ENCODE measurements at places on chromosomes 4 and X.

GRCh38 chr4:14880805-14881204 is 121.5 kb upstream of the CPEB2 start:
- no peak for DNase-seq

DNA sequence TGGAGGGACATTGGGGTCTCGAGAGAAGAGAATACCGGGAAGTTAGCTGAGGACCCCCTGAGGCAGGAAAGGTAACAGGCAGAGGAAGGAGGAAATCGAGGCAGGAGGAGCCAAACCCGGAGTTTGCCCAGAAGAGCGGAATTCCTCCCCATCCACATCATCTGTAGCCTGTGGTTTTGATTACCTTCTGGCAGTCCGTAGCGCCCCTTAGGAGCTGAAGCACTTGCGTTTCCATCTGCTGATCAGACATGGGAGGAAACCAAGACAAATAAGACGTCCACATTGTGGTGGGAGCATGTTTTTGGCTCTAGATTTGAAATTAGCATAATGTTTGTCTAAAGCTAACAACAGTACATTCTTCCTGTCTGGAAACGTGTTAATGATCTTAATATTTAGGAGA is 26.8 kb upstream of the HMX1 start:
- no peak for DNase-seq

- no peak for DNase-seq
These were observed 9.8 kb upstream of the SLC7A11 start for GRCh38 chr4:138251938-138252337.

DNA sequence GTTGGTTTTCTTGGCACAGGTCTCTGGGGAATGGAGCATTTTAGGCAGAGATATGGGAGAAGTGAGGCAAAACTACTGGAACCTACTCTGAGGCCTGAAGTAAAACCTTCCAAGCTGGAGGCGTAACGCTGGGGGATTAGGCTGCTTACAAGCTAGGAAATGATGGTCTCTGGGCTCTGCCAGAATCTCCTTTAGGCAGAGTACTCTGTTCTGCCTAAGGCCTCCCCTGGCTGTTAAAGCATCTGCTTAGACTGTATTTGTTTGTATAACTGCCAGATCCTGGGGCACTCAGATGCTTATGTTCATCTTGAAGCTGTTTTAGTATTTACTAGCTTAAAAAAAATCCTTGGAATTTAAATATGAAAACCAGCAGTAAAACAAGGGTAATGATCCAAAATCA is 822.2 kb downstream of the RPA4 start:
- no peak for DNase-seq

DNA sequence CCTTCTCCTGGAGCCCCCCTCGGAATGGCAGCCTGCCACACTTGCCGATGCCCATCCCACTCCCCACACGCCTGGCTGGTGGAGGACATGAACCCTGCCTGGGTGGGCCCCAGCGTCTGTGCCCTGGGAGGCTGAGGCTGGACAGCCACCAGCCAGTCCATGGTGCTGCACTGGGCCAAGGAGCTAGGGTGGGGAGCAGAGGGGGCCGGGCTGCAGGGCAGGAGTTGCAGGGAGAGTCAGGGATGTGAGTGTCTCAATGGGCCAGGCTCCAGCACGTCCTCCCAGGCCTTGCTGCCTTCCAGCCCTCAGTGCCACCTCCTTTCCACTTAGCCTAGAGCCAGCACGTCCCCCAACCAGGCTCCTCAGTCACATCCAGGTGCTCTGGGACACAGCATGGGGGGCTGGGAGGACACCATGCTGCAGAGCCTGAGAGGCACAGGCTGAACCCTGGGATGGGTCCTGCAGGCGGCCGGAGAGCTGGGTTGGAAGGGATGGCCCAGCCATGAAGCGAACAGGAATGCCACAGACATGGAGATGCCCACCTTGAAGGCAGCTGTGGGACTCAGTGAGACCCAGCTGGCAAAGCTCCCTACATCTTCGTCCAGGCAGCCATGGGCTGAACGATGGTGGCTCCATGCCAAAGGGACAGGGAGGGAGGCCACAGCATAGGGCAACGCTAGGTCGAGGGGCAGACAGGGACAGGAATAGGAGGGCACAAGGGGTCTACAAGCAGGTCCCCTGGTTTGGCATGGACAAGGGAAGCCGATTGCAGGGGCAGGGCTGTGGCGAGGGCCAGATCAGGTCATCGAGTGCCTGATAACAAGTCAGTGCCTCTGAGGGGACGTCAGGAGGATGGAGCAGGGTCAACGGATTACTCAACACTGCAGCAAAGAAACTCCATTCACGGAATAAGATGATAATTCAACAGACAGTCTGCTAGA is 30.1 kb upstream of the MXD4 start:
- DNase-seq: no peak

- DNase-seq: no peak
These were observed 43.6 kb downstream of the TSC22D3 start for GRCh38 chrX:107731831-107732502.

DNA sequence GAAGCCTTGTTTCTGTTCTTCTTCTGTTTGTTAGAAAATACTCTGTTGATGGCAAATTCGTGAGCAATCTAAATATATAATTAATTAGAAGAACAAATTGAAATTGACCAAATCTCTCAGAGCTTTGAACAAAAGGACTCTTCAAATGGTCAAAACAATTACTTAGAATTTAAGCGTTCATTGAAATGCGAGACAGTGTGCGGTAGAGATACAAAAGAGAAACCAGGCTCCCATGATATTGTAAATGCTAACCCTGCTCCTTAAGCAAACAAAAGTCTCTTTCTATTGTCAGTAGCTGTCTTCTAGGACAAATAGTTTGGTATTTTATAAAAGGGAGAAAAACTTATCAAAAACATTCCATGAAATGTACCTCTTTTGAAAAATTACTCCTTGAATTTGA is 453.4 kb upstream of the MAGEB2 start:
- DNase-seq: no peak

DNA sequence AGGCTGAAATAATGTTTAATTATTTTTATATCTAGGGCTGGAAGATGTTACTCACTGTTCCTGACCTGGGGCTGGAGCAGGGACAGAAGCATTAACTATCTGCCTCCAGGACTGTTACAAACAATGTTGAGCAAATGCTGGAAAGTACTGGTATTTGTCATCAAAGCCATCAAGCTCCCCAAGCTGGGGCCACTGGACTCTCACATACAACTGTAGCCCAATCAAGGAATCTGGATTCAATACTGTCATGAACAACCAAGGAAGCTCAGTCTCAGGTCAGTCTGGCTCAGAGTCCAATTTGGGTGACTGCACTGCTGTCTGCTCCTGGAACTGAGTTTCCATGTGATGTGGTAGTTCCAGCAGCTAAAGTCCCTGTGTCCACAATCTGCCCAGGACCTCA is 50.4 kb downstream of the APOO start:
- no peak for DNase-seq

DNA sequence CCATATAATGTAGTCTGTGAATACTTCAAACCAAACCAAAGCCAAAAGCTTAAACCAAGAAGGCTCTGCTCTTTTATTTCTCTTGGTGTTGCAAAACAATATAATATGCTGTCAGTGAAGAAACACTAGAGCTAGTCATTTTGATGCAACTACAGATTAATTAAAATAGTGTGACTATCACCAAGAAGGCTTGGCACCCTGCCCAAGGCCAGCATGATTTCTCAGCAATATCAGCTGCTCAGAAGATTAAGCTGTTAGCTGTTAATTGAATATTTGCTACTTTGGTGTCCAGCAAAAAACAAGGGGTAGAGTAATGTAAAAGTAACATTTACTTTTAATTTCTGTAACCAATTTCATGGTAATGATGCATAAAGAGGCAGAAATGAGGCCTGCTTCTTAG is 104.9 kb upstream of the PRPS2 start:
- no peak for DNase-seq

DNA sequence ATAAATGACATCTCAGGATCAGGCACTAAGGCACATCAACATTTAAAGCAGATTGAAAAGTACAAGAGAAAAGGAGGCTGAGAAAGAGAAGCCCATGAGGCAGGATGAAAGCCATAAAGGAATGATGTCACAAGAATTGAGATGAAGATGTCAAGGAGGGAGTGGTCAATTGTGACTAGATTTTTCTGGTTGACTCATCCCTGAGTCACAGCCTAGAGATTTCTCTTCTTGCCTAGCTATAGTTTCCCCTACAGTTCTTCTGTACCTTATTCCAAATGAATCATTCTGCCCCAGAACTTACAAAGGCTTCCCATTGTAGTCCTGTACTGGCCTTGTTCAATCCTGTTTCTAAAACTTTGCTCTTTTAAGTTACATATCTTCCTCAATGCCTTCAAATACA is 3.4 kb upstream of the USP53 start:
- DNase-seq: peak; percentile 66

DNA sequence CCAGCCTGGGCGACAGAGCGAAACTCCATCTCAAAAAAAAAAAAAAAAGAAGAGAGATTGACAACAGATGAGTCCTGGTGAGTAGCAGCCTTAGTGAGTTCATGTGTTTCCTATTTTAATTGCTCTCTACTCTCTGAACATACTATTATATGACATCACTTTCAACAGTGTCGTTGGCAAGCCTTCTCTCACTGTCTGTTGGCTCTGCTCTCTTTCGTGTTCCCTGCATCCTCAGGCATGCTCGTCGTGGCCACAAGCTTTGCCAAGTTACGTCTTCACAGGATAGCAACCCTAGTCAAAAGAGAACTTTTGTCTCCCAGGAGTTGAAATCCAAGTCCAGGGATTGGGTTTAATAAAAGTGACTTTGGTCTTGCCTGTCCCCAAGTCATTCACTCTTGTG is 117.1 kb upstream of the EGFL6 start:
- no peak for DNase-seq

DNA sequence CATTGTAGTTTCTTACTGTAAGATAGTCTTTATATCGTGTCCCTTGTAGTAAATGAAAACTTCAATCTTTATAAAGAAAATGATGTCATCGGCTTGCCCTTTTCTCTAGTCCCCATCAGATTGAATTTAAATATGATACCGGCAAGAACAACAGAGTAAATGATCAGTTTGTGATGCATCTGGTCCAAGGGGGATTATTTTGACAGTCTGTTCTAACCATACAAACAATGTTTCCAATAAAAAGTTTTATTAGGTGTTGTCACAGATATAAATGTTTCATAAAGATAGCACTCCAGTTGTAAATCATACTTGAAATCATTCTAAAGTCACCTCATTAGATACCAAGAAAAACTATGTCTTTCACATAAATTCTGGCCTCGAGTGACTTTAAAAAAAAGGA is 72.3 kb downstream of the SLC9A6 start:
- DNase-seq: no peak

DNA sequence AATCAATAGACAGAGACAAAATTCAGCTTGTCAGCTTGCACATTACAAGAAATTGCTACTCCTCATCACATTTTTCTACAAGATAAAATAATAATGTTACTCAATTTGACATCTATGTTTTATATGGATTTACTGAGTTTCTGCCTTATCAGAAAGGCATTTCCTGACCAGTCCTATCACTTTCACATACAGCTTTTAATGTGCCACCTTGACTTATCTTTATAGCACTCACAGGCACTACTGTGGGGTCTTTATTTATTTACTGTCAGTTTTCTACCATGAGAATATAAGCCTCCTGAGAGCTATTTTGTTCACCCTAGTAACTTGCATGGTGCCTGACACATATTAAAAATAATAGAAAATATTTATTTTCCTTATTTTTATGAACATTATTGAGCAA is 6.0 kb downstream of the NDST4 start:
- no peak for DNase-seq

GRCh38 chr4:143360838-143361625 is 24.4 kb downstream of the GAB1 start:
- DNase-seq: no peak

GRCh38 chrX:97682991-97683840 is 799.5 kb downstream of the RPA4 start:
- no peak for DNase-seq

DNA sequence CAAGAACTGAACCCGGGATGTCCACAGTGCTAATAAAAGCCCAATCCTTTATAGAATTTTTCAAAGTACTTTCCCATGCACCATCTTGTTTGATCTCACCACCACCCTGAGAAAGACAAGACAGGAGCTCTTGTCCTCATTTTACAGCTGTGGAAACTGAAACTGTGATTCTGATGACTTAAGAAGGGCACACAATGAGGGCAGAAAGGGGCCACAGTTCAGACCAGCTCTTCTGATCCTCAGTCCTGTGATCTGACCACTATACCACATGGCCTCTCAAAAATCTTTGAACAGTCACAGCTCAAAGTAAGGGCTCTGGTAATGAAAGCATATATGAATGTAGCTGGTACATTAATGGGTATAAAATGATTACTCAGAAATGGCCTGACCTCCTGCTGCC is 127.3 kb upstream of the CPEB2 start:
- peak; percentile 3 for DNase-seq

DNA sequence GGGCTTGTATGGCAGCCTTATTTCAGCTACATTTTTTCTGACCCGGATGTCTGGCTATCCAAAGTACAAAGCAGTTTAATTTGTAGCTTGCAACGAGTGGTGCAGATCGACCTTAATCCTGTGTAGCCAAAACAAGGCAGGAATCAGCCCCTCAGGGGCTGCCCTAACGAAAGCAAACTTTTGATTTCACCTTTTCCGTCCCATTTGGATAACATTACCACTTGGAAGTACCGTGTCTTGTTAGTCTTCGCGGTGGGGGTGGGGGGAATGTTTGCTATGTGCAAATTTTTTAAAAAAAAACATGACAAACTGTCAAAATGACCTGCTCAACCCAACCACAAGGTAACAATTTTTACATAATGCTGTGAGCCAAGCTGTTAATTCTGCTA is 766 bp upstream of the DNAJB14 start:
- no peak for DNase-seq

- DNase-seq: no peak
These were observed 80.5 kb upstream of the TMEM150C start for GRCh38 chr4:82642331-82642730.

DNA sequence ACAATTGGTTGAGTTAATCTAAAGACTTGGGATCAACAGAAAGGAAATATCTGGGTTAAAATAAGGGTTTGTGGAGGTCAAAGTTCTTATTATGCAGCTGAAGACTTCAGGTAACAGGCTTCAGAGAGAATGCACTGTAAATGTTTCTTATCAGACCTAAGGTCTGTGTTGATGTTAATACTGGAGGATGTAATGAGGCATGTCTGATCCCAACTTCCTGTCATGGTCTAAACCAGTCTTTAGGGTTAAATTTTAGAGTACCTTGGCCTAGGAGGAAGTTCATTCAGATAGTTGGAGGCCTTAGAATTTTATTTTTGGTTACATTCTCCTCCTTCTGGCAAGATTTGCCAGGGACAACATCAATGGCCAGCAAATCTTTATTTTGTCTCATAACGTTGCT is 72.1 kb upstream of the GC start:
- DNase-seq: no peak

- DNase-seq: no peak
These were observed 24.9 kb upstream of the DDX3X start for GRCh38 chrX:41308884-41309647.

- DNase-seq: no peak
These were observed 756.5 kb upstream of the AGA start for GRCh38 chr4:178198691-178199090.

GRCh38 chrX:31265383-31265782 is 193.5 kb upstream of the FTHL17 start:
- DNase-seq: no peak

All from T-helper 1 cell (primary cell).